ENCODE measurements at places on chromosomes 1 and 21.

GRCh38 chr1:117696561-117696960, 90.7 kb downstream of the TENT5C start:
- no peak for DNase-seq

DNA sequence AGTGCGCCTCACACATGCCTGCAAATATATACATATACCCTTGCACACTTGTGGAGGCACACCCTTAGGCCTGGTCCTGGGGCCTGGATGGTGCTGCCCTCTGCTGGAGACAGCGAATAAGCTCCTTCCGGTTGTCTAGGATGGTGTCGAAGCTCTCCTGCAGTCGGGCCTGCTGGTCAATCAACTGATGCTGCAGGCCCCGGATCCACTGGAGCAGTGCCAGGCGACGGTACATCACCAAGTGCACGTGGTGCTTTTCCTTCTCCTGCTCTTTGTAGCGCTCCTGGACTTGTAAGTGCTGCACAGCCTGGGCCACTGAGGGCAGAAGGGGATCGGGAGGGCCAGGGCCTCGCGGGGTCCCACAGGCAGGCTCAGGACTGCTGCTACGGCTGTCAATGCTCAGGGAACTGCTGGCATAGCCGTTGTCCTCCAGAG, 3.1 kb downstream of the C1orf216 start:
- DNase-seq, result peak; percentile 72

DNA sequence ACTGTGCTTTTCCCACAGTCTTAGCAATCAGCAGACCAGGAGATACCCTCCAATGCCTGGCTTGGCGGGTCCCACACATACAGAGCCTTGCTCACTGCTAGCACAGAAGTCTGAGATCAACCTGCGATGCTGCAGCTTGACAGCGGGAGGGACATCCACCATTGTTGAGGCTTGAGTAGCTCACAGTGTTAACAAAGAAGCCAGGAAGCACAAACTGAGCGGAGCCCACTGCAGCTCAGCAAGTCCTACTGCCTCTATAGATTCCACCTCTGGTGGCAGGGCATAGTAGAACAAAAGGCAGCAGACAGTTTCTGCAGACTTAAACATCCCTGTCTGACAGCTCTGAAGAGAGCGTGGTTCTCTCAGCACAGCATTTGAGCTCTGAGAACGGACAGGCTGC, 33.4 kb downstream of the MNDA start:
- DNase-seq, result no peak

- no peak for DNase-seq
Measured at GRCh38 chr1:196609370-196609737, 1.1 kb upstream of the KCNT2 start.

GRCh38 chr1:190579552-190580193, 102.0 kb upstream of the BRINP3 start:
- no peak for DNase-seq

- DNase-seq, result no peak
Measured at GRCh38 chr1:199335496-199335895, 692.0 kb upstream of the NR5A2 start.

GRCh38 chr1:151062741-151063371, 2.7 kb downstream of the MLLT11 start:
- no peak for DNase-seq

DNA sequence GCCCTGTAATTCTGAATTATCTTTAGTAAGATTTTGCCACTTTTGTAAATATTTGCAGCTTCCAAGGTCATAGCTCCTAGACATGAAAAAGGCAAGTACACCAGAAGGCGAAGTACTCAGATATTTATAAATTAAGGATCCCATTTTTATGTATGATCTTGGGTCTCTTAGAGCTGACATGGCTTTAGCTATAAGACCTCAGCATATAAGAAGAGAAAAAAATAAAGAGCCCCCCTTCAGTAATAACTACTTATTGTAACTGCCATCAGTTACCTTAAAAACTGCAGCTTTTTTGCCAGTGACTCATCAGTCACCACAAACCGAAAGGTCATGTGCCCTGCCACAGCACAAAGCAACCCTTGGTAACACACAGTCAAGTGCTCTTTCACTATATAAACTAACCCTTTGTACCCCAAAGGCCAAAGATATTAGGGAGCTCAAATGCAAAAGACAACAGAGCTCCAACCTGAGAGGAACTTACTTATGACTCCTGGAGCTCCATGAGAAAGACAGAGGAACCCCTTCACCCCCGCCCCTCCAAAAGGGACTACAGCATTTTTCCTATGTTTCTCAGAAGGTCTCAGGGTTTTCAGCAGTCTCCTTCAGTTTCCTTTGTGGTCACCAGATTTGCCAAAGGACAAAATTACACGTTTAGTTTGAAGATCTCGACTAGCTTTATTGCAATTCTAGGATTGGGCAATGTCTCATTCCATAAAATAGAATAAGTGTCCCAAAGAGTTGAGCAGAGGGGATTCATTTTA, 219.8 kb upstream of the DUSP10 start:
- peak; percentile 25 for DNase-seq

DNA sequence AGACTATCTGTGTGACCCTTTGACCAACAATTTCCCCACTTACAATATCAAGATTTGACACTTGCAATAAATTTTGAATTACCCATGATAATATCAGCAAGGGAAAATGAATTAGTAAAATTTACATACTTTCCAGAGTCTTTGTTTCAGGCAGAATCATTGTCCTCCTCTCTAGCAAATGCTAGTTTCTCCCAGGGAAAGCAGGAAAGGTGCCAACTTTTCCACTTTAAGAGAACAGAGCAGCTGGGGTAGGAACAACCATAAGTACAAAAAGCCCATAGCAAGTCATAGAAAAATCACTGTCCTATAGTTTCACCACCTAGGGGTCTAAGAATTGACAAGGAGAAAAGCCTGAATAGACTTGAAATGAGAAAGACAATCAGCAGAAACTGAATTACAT, 67.1 kb upstream of the GUCA2B start:
- no peak for DNase-seq

GRCh38 chr1:172561252-172561651, 28.3 kb downstream of the SUCO start:
- no peak for DNase-seq

GRCh38 chr1:109750920-109751319, 10.1 kb upstream of the GSTM3 start:
- DNase-seq, result no peak

GRCh38 chr1:26028490-26028980, 7.0 kb downstream of the EXTL1 start:
- no peak for DNase-seq

GRCh38 chr1:26994020-26994786, 711 bp downstream of the TRNP1 start:
- DNase-seq, result no peak

- no peak for DNase-seq
Measured at GRCh38 chr1:17597651-17598050, 58.2 kb downstream of the ARHGEF10L start.

- no peak for DNase-seq
Measured at GRCh38 chr1:47332779-47333577, 612 bp upstream of the CMPK1 start.

- no peak for DNase-seq
Measured at GRCh38 chr1:85134583-85135391, 66.0 kb downstream of the SYDE2 start.

GRCh38 chr1:109509176-109510134, at the start of gene AMIGO1:
Gene AMIGO1, minus strand, starts transcription at chr1:109509727. Its CDS starts 815 bp downstream, at chr1:109508912.
- DNase-seq, result peak; percentile 62

- no peak for DNase-seq
Measured at GRCh38 chr1:48493970-48494769, 22.2 kb upstream of the SPATA6 start.

DNA sequence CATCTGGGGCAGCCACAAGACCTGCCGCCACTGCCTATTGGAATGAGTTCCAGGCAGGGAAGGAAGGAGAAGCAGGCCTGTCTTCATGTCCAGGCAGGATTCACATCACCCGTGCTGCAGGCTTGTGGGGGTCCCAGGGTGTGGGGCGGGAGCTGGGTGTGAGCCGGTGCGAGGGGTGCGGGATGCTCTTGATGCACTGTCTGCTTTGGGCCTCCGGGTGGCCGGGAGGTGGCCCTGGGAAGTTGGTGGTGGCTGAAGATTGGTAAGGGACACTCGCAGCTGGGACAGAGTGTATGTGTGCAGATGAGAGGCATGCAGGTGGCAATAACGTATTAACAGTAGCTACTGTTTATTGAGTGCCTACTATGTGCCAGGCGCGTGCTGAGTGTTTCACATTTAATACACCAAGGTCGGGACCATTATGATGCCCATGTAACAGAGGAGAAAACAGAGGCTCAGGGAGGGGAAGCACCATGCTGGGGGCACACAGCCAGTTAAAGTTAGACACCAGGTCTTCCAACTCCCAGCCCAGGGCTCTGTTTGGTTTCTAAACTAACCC, 3.3 kb downstream of the CROCC start:
- no peak for DNase-seq

- no peak for DNase-seq
Measured at GRCh38 chr1:42340901-42341300, 5.9 kb upstream of the FOXJ3 start.

DNA sequence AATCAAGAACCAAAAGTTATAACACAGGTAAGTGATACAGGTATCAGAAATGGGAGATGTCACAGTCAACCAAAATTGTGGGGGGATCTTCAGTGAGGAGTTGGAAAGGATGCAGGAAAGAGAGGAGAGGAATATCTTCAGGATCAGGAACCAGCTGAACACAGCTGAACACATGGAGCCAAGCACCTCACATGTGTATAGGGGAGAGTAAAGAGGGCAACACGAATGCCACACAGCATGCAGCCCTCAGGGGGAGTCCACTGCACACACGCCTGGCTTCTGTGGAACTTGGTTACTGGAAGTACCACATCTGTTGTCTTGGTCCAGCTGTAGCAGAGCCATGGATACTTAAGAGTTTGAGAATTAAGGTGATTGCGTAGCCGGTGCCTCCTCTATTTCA, 218.8 kb downstream of the RGS7 start:
- DNase-seq, result no peak

DNA sequence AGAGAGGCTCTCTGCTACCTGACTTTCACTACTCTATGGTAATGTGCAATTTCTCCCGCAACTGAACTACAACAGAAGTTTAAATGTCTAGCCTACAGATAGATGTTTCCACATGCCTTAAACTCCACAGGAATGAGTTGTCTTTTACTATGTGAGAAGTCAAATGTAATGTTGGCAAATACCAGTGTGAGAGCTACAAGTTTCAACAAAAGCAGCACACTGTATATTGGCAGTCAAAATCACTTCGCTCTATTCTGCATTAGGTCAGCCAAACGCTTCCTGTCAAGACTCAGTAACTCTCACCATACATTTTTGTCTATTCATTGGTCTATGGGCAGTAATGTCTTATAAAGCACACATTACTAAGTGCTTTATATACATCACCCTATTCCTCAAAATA, 41.9 kb downstream of the LUZP1 start:
- DNase-seq, result no peak

- DNase-seq, result no peak
Measured at GRCh38 chr1:246427611-246428010, 79.5 kb downstream of the SMYD3 start.

- DNase-seq, result no peak
Measured at GRCh38 chr1:186326009-186326408, 49.0 kb downstream of the TPR start.

- DNase-seq, result peak; percentile 61
Measured at GRCh38 chr1:36553591-36554322, 71.0 kb upstream of the CSF3R start.

DNA sequence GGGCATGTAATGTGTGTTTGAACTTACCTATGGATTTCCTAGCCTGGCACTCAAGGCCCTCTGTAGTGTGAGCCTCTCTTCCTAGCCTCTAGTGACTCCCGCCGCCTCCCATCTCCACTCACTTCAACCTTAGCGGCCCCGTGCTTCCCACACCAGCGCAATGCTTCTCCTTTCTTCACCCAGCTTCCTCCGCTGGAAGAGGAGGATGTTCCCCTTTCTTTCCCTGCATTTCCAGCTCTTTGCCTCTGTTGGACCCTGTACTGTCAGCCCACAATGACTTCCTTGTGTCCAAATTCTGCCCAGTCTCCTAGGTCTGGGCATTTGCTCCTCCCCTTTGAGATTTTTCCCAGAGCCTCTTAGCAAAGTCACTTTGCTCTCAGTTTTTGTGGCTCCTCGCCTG, 138.1 kb upstream of the IRF2BP2 start:
- DNase-seq, result no peak

- DNase-seq, result no peak
Measured at GRCh38 chr1:56309065-56309464, 270.3 kb downstream of the PLPP3 start.

DNA sequence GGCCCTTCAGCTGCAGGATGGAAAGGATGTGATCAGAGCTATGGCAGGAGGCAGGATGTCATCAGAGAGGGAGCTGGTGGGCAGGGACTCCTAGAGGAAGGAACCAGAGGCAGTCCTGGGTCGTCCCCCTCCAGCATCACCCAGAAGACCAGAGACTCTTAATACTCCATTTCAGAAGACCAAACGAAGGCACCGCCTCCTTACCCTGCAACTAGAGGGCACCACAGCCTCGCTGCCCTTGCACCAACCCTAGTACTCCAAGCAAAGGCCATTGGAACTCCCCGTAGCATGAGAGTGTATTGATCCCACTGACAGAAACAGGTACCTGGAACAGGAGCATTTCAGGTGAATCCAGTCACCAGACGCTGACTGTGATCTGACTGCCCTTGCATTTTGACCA, 598.1 kb downstream of the NPHP4 start:
- no peak for DNase-seq

- no peak for DNase-seq
Measured at GRCh38 chr1:243841507-243841906, 8.5 kb downstream of the AKT3 start.

DNA sequence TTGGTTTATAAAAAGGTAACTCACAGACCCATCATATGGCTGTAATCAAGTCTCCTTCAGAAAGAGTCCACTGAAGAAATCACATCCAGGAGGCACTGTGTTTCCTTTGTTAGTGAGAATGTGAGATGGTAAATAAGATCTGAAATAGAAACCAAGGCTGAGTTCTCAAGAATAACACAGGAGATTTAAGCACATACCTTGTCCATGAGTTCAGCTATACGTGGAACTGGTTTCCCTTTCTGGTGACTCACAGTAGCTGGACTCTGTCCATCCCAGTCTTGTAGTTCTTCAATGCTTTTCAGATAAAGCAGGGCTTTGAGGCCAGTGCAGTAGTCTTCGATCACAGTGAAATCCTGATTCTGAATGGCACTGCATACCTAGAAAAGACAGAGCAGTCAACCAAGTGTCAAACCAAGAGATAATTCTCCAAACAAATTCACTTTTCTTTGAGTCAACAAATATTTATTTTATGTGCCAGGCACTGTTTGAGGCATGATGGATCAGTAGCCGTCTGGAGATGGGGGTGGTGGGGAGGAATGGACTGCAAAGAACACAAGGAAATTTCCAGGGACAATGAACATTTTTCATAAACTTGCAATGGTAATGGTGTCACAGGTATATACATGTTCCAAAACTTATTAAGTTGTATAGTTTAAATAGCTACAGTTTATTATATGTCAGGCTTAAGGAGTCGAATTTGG, 471.4 kb downstream of the PTBP2 start:
- no peak for DNase-seq

Data from activated T-cell treated with anti-CD3 and anti-CD28 coated beads for 48 hours (primary cell).